Central memory CD4-positive, alpha-beta T cell (primary cell): ENCODE measurements at places on chromosomes 13 and 19.

GRCh38 chr13:25692099-25692498 lies 320.3 kb downstream of the ATP8A2 start:
- no peak for DNase-seq

DNA sequence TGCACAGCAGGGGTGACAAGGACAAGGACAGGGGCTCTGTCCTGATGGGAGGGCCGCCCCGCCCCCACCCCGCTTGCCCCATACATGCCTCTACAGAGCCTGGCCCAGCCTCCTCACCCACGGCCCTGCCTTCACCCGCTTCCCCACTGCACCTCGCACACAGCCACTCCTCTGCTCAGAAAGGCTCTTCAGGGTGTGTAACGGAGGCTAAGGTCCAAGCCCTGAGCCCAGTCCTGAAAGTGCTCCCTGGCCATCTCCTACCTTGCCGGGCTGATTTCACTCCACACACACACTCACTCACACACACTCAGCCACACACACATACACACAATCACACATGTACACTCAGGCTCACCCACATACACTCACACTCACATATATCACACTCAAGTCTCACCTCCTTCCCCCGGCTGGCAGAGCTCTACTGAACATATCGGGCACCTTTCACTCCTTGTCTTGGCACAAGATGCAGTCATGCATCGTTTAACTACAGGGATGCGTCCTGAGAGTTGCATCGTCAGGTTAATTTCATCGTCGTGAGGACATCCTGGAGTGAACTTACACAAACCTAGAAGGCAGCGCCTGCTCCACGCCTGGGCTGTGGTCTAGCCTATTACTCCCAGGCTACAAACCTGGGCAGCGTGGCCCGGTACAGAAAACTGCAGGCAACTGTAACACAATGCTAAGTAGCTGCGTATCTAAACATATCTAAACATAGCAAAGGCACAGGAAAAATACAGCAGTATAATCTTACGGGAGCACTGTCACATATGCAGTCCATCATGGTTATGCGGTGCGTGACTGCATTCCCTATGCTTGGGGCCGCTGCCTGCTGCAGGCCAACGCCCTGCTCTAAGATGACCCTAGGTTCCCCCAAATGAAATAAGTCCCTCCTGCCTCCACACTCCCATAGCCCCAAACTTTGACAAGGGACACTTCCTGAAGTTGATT lies 13.1 kb downstream of the EPS15L1 start:
- DNase-seq = no peak

DNA sequence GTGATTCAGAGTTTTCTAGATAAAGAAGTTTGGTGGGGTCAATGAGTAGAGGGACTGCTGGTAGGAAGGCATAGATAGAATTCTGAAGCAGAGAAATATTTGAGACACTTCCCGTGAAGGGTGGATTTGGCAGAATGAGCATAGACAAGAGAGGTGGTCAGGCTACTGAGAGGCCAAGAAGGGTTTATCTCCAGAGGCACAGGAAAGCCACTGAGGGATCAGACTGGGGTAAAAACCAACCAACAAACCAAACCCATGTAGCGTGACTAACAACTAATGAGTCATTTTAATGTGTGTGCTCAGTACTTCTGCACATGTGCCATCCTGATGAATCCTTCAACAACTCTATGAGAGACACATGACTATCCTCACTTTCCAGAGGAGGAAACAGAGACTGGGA lies 60.0 kb upstream of the SERP2 start:
- no peak for DNase-seq

GRCh38 chr19:38467541-38468525 lies 34.3 kb downstream of the RYR1 start:
- no peak for DNase-seq

DNA sequence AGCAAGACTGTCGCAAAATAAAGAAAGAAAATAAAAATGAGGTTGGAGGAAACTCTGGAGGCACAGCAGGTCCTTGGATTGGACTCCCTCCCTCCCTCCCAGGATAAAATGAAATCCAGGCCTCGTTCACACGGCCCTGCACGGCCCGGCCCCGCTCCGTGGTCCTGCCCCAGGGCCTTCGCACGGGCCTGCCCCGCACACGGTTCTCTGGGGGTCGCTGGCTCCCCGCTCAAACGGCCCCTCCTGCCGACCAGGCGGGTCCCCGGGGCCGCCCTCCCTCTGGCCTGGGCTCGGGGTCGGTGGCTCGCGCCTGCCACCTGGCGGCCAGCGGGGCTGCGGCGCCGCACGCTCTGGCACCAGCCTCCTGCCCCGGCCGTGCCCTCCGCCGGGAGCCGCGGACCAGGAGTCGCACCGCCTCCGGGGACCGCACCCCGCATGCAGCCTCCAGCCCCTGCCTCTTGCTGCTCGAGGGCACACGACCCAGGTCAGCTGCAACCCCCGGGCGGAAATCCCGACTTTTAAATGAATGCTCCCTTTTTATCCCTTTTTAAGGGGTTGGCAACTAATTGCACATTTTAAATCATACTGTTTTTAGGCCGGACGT lies 1.5 kb upstream of the WDR18 start:
- peak; percentile 61 for DNase-seq

- DNase-seq = no peak
These were observed 139.8 kb downstream of the PTPRS start for GRCh38 chr19:5200844-5201243.

GRCh38 chr19:14476673-14477401 lies 1.7 kb upstream of the PTGER1 start:
- peak; percentile 40 for DNase-seq
